ENCODE measurements at places on chromosomes 16 and 17.

DNA sequence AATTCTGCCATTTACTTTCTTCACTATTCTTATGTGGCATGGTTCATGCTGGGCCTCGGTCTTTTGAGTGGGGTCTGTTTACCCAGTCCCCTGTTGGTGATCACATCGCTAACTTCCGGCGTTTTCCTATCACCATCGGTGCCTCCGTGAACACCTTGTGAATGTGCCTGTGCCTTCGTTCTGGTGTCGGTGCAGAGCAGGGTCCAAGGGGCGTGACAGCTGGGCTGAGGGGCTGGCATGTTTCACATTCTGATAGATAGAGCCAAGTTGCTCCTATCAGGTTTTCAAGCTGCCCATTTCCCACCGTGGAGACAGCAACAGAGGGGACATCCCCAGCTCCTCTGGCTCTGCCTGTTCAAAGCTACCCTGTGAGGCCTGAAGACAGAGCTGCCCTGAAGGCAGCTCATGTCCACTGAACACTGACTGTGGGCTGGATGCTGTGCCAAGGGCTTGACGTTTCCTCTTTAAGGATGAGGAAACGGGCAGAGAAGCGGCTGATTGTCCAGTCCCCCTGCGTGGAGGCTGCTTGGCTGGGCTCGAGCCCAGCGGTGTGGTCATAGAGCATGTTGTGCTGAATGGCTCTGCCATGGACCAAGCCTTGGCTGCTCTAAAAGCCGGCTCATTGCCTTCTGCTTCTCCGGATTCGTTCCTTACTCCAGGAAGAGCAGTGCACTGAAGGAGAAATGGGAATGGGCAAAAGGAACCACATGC is 17.0 kb downstream of the DHODH start:
- no peak for DNase-seq

GRCh38 chr16:26787924-26788323 is 278.8 kb upstream of the C16orf82 start:
- DNase-seq: no peak

DNA sequence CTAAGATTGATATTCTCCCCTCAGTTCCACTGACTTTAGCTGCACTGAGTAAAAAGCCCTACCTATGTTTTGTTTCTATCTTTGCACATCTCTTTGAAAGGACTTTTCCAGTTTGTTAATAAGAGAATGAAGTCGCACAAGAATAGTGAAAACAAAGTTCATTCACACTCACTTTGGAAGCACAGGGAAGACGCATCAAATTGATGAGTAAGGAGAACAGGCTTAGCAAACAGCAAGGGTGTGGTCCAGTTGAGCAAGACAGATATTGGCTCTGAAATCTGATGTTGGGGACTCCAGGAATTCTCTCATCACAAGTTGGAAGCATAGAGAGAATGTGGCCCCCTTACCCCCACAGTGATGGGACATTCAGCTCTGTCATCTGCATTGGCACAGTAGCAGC is 221.3 kb downstream of the CDH11 start:
- DNase-seq: no peak

DNA sequence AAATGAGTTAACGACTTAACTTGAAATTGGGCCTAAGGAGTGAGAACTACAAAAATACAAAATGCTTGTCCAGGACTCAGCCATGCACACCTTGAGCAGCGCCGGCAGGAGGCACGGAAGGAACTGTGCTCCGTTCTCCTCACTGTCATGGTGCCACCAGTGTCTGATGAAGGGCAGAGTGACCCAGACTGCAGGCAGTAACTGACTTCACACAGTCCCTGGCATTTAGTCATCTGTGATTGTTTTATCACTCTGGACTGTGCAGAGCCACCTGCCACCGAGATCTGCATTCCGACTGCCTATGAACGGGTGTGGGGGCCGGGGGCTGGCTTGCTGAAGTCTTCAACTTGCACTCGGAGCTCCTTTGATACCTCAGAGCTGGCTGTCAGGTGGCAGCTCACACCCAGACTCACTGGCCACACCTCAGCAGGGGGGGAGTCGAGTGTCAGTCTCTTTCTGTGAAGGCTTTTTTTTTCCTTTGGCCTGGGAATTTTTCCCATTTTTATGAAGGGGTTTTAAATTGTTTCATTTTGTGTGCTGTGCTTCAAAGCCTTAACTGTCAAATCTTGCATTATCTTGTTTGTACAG is 20.2 kb upstream of the ENDOV start:
- no peak for DNase-seq

- DNase-seq: no peak
Observed at GRCh38 chr17:42530952-42531454, 5.0 kb upstream of the NAGLU start.

DNA sequence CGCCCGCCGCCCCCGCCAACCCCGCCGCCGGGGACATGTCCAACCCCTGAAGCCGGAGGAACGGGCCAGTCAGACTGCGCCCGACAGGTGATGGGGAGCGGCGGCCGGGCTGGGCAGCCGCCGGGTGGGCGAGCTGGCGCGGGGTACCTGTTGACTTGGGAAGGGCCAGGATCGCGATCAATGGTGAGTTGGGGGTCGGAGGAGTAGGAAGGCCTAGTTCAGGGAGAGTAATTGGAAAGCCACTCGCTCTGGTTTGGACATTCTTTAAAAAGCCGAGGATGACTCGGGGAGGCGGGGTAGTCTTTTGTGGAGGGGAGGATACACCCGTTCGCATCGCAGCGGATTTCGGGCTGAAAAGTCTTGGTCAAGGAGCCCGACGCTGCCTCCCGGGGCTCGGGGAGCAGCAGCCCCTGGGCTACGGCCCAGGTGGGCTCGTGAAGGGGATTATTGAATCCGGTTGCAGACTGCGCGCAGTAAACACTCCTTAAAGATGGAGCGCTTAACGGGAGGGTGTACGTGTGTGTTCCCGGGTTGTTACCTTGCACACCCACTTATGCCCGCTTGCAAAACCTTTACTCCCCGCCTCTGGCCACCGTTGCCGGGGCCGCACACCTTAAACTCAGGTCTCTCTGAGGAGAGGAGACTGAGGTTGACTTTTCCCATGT is 123.8 kb downstream of the GOSR1 start:
- DNase-seq: no peak

- peak; percentile 85 for DNase-seq
Observed at GRCh38 chr17:19513897-19514488, 19.7 kb upstream of the SLC47A1 start.

DNA sequence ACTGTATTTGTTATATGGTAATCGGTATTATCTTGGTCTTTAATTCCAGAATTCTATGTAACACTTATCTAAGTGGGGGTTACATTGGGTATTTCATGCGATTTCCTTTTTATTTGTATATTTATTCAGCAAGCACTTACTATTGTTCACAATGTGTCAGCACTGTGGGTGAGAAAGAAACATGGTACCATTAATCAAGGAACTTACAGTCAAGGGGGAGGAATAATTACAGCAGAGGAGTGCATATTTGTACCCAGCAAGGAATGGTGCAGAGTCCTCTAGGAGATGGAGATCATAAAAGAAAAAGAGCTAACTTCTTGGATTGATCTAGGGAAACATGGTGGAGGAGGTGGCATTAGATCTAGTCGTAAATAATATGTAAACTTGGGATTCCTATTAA is 117.0 kb upstream of the KCNJ16 start:
- DNase-seq: no peak

GRCh38 chr16:58039829-58040495 is 14.4 kb downstream of the MMP15 start:
- no peak for DNase-seq

DNA sequence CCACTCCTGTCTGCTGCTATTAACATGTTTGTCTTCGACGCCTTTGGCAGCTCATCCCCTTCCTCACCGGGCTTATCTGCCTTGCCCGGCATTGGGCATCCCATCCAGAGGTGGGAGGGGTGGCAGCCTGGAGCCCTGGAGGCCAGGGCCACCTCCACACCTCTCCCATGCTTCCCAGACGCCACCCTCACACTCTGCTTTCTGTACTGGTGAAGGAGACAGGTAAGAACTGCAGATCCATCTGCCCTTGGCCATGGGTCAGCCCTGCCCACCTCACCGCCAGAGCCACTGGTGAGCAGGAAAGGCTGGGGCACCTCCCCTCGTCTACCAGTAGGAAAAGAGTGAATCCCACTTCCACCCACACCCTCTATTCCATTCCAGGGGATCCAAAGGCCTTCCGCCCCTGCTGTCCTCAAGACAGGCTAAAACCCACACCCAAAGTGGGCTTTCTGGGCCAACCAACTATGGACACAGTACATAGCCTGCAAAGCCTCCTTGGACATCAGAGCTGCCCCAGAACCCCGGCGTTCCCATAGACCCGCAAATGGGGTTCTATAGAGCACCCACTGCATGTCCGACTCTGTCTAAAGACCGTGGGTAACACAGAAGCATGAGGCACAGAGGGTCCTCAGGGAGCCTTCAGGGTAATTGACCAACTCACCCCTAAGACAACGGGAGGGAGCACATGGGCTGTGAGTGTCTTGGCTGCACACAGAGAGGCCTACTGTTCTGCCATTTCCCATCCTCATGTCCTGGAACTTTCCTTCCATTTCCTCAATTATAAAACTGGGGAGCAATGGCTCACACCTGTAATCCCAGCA is 23.4 kb upstream of the RBFOX3 start:
- no peak for DNase-seq

GRCh38 chr16:88537859-88538258 is 32.3 kb upstream of the ZC3H18 start:
- DNase-seq: no peak

GRCh38 chr17:58191241-58191896 is 1.2 kb upstream of the EPX start:
- DNase-seq: no peak

DNA sequence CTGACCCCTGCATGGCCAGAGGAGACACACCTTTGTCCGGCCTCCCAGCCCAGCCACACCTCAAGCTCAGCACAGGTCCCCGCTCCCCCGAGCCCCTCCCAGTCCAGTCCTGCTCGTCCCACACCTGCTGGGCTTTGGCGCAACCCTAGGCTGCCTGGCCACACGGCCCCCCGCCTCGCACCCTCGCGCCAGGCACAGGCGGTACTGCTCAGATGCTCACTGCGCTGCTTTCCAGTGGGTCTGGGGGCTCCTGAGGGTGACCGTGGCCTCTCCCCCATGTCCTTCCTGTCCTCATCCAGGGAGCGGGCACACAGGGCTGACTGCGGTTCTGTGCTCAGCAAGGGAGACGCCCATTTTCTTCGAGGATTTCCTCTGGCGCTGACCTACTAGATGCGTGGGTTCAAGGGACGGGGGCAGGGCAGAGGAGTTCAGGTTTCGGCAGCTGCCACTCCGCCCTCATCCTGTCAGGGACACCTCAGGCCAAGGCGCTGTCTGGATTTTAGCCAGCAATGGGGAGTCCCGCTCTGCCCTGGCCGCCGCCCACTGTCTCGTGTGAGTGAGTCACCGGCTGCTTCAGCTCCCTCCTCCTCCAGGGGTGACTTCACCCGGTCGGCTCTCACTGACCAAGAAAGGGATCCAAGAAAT is 118.0 kb upstream of the ZNF469 start:
- peak; percentile 73 for DNase-seq

GRCh38 chr17:4256952-4257351 is 6.8 kb downstream of the ANKFY1 start:
- no peak for DNase-seq

DNA sequence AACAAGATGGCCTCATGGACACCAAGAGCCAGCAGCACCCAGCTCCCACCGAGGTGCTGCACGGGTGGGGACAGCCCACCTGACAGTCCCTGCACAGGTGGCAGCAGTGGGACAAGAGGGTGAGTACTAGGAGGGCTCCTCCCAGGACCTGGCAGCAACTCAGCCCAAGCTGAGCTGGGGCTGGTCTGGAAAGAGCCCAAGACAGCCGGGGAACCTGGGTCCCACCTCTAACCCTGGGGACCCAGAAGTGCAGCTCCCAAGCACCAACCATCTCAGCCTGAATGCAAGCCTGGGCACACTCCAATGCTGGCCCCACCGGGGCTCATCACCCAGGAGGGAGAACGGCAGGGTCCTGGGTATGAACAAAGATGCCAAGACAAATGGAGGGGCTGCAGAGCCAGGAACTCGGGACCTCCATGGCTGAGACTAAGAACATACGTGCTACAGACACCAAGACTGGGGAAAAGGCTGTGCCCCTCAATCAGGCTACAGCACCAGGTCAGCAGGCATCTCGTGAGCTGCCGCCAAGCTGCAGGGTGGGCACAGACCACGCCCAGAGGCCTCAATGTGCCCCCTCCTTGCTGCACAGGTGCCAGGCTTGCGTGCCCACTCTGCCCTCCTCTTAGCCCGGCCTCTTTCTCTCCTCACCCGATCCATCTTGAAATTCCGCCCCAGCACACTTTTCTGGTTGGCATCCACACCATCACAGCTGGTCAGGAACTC is 37.5 kb upstream of the GSG1L start:
- no peak for DNase-seq

DNA sequence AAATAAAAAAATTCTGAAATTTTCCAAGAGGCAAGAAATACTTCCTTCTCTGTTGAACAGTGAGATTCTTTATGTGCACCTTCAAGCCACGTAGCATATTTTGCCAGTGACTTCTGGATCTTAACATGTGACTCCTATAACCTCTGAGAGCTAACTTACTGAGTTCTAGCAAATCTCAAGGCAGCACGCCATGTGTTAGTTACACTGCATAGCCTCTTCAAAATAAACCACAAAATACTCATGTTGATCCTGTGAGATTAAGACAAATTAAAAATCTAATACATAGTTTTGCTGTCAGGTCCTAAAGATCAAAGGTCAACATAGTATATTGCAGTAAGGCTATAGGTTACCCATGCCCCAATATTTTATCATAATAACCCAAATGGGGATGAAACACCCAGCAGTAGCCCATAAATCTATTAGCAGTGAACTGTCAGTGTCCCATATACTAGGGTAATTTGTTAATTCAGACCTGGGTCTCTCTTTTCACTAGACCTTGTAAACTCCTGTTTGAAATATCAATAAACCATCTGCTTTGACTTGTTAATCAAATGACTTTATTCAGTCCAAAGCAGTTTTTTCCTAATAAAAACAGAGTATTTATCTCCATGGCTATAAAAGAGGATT is 343.1 kb downstream of the ZFHX3 start:
- no peak for DNase-seq

GRCh38 chr16:58755989-58756649 is 22.0 kb upstream of the GOT2 start:
- DNase-seq: peak; percentile 85

DNA sequence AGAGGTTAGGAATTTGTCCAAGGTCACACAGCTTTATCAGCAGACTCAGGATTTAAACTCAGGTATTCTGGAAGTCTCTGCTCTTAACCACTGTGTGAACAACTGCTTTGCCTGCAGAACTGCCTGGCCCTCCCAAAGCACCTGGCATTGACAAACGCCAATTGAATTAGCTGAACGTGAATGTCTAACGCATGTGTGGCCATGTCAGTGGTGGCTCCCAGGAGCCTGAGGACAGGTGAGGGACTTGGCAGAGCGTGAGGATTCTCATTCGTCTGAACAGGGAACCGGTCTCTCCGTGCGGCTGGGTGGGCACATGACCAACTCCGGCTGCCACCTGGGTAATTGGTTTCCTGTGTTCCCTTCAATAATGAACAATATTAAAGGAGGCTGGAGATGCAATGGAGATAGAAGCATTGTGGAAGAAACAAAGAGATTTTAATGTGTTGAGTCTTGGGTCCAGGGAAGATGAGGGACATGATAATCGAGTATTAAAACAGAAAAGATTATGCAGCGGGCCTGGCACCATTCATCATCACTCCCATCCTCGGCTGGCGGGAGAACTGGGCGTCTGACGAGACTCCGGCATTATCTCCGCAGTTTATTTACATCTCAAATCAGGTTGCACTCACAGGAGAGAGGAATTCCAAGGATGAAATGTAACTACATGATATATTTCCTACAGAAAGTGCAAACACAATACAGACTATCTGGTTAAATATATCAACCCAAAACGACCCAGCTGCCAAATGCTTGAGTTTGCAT is 113.5 kb downstream of the NPIPB5 start:
- DNase-seq: no peak
